ENCODE measurements at places on chromosomes 7 and 10.

DNA sequence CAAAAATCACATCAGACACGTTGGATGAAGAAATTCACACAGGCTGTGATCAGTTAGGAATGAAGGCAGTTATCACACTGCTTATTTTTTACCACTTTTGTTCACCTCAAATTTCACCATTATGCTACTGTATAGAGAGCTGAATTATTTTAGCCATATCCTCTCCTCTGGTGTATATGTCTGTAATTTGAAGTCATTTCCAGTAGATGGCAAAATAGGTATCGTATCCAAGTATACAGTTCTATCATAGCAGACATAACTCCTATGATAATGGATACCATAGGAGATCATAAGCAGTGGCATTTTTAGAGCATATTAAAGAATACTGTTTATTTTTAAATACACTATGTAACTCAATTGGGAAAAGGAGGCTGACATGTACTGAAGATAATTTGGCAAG lies 909.7 kb downstream of the DNAJB9 start:
- no peak for DNase-seq

GRCh38 chr7:127635659-127636285 lies 16.2 kb upstream of the SND1 start:
- DNase-seq, result no peak

DNA sequence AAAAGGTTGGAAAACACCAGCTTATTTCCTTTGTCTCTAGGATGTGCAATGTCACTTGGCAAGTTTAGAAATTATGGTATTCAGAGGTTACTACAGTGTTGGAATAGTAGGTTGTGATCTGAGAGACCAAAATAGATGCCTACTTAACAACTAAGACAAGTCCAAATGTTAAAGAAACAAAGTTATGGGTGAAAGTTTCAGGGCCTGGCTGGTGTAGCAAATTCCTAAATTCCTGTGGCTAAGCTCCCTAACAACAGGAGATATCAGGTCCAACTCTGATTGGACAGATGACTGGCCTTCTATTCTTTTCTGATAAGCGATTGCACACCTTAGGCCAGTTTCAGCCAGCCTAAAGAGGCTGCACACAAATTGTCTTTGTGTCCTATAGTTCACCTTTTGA lies 873.5 kb downstream of the REEP3 start:
- no peak for DNase-seq

DNA sequence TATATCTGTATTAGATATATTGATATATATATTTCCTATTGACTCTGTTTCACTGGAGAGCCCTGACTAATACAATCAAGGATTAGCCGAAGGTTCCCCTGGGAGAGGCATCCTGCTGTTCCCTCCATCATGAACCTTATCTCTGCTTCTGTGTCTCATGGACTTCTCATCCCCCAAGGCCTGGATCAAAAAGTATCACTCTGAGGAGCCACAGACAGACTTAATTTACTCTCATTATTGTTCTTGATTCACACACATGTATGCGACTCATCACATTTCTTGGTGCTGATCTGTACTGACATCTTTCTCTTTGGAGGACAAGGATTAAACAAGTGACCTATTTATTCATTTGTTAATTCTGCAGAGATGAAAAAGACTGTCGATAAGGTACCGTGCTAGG lies 550.2 kb downstream of the KCNMA1 start:
- no peak for DNase-seq

GRCh38 chr7:75814407-75814947 lies 871 bp upstream of the CCL24 start:
- no peak for DNase-seq

- no peak for DNase-seq
Measured at GRCh38 chr10:28279878-28280277, 23.0 kb downstream of the MPP7 start.

DNA sequence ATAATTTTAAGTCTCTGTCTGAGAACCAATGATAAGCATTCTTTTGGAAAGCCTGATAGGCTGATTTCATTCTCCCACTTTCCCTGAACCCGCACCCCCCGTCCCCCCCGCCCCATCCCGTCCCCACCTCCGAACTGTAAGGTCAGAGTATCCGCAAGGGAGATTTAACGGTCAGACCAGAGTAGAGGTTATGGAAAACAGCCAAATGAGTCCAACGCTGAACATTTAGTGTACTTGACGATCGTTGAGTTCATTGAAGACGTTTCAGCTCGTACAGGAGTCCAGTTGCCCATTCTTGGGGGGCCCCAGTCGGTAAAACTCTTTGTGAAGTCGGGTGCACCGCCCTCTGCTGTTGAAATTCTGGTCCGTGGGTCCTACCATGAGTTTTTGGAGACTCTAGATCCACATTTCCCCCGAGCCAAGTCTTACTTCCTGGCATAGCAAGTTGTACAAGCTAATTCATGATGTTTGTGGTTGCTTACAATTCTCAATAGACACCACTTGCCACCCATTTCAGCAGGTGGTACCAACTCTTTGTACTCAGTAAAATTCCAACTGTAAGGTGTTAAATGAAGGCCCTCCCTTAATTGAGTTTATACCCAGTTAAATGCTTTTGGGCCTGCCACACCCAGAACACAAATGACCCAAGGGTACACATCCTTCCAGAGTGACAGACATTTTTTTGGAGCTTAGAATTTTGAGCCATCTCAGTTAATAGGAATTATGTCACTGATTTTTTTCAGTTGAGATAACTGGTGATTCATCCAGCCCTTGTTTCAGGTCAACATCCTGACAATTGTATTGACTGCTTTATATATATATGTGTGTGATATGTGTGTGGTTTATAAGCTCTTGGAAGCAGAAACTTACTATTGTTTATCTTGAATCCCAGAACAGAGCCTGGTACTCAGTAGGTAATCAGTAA lies 1.2 kb downstream of the MARCHF5 start:
- no peak for DNase-seq

DNA sequence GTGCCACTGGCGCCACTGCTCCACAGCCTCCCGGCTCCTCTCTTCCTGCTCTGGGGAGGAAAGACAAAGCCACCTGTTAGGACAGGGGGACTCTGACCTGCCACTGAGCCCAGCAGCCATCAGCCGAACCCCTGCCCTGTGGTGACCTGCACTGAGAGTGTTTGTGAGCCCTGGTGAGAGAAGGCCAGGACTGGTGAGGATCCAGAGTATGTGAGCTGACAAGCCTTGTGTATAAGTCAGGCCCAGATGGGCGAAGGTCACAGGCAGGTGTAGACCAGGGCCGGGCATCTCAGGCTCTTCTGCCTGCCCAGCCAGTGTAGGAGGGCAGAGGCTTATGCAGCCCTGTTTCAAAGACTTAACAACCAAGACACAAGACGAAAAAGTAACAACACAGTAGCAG lies 12.0 kb downstream of the UCMA start:
- no peak for DNase-seq

DNA sequence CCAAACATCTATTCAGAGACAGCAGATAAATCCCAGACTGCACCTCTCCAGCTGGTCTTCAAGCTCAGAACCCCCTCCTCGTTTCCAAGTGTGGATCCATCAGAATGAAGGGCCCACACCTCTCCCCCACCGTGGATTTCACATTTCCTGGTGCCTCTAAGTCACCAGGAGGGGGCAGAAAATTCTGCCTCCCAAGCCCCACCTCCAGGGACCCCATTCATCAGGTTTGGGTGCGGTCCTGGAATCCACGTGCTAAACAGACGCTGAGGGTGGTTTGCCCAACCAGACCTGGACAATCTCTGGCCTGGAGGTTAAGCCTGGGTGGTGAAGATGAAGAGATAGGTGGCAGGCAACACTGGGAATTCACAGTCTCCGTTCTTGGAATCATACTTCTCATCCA lies 92.4 kb downstream of the WDR11 start:
- DNase-seq, result no peak

DNA sequence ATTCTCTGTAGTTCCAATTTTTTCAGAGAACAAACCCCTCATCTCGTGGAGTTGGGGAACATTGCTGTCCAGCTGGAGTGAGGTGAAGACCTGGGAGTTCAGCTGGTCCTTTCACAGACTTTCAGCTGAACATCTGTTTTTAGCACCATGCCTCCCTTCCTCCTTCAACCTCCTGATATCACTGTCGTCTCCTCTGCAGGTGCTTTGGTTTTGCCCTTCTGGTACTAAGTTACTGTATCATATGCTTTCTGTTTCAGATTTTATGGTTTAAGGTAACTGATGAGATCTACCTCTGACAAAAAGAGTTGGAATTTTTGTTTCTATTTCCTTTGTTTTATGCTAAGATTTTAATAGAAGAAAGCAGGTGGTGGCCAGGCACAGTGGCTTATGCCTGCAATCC lies 102.9 kb downstream of the ZNF438 start:
- DNase-seq, result no peak

GRCh38 chr7:123437447-123437995 lies 96.9 kb downstream of the IQUB start:
- no peak for DNase-seq

DNA sequence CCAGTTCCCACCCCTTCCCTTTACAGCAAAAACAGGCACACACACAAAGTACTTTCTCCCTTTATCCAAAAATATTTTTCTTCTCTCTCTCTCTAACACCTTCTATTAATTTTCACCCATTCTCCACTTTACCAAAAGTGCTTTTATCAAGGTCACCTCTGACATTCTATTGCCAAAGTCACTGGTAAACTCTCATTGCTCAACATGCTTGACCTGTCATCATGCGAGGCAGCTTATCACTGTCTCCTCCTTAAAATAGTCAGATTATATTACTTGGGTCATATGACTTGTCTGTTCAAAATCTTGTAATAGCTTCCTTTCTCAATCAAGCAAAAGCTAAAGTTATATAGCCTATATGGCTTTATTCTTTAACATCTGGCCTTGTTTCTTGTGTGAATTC lies 28.6 kb downstream of the MACC1 start:
- DNase-seq, result no peak

- DNase-seq, result no peak
Measured at GRCh38 chr10:109317746-109318366, 605.5 kb downstream of the XPNPEP1 start.

DNA sequence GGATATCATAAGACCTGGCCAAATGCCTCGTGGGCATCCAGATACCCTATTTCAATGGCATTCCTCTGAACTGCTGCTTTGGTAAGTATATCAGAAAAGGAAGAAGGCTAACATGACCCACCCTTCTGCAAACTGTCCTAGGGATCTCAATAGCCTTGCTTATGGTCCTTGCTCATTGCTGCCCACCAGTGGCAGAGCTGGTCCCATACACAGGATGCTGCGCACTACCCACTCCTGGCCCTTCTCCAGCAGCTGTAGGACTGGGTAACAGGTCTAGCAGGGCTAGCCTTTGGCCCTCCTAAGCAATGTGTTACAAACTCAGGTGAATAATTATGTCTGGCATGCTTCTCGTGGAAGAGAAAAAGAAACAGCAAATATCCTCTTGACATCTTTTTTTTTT lies 72.5 kb downstream of the C10orf90 start:
- DNase-seq, result peak; percentile 0

GRCh38 chr10:62224606-62225005 lies 44.0 kb downstream of the RTKN2 start:
- DNase-seq, result no peak

DNA sequence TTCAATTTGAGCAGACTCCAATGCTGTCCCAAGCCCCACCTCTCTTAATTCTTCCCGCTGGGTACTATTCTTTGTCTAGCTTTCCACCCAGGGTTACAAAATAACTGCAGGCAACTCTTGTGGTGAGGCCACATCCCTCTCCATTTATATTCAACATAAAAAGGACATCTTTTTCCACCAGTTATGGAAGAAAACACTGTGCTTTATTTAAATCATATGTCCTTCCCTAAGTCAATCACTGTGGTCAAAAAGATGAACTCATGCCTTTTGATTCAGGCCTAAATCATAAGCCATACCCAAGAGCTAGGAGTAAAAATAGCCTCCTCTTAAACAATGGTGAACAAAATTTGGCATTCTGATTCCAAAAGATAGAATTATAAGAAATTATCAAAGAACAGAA lies 386.0 kb downstream of the SEMA3D start:
- DNase-seq, result no peak

DNA sequence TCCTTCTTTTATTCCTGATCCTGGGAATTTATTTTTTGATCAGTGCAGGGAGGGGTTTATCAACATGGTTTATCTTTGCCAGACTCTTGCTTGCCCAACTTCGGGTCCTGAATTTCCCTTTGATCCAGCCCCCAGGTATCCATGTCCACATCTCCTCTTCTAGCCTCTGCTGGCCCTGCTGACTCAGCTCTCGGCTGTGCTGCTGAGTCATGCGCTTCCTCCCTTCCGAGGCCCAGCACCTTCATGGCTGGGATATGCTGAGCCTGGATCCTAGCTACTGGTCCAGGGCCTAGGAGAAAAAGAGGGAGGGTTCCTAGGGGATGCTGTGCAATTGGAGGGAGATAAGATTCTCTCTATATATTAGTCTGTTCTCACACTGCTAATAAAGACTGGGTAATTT lies 380.7 kb upstream of the SHH start:
- DNase-seq, result no peak

DNA sequence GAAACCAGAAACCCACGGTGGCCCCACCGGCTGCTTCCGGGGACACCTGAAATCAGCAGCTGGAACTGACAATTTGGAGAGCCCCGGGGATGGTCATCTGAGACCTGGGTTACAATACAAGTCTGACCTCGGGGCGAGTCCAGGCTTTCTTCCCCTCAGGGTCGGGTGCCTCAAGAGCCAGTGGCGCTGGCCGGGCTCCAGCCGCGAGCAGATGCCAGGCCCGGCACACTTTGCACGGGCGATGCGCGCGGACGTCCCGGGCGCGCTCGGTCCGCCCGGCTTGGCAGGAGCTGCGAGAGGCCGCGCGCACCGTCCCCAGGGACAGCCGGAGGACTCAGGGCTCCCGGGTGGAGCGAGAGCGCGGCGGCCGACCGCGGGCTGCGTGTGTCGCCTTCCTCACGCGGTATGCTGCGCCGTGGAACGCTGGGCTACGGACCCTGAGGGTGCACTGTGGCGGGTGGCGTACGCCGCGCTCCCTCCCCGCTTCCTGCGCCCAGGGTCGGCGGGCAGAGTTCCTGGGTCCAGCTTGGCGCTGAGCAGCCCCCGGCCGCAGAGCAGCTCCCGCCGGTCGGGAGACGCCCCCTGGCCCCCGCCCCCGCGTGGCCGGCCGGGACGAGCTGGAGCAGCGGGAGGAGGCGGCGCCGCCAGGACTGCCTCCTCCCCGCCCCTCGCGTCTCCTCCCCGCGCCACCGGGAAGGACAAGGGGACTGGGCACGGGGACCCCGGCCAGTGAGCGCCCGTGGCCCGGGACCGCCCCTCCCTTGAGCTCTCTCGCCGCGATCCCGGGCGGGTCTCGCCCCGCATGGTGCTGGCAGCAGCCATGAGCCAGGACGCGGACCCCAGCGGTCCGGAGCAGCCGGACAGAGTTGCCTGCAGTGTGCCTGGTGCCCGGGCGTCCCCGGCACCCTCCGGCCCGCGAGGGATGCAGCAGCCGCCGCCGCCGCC lies at the start of gene RBM20:
TSS of gene RBM20 (plus strand) at position 684 of the 945 bp plus-strand sequence. CDS start at position 803, 119 bp downstream.
- DNase-seq, result no peak

- no peak for DNase-seq
Measured at GRCh38 chr7:86991771-86992191, 67.7 kb downstream of the ELAPOR2 start.

- no peak for DNase-seq
Measured at GRCh38 chr10:16883084-16883483, 65.9 kb upstream of the RSU1 start.
